ENCODE measurements at places on chromosomes 12 and 14.

DNA sequence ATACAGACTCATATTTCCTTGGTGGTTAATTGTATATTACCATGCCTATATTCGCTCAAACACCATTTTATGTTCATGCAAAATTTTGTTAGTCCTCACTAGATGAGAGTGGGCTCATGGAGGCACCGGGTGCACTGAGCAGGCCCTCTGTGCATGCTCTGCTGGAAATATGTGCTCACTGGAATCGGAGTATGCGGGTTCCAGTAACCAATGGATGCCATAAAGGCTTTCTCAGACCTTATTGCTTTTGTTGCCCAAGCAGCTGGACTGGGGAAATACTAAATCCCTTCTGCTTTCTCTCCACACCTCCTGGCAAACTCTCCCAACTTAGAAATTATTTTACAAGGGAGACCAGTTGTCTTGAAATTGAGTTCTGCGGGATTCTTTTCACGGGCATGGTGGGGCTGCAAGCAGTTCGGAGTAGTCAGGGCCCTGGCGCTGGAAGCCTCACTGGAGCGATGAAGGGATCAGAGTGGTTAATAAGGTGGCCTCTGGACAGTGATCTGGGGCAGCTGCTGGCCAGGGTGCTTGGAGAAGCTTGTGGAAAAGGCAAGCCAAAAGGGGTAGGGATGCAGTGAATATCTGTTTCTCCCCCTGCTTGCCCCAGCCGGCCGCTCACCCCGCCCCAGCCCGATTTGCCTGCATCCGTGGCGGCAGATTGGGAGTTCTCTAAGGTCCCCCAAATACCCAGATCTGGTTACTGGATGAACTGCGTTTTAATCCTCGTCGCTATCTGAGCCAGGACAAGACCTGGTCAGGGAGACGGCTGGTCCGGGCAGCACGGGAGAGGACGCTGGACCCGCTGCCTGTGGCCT is 7.4 kb upstream of the HOXC6 start:
- DNase-seq: no peak

GRCh38 chr12:74781991-74782485 is 244.4 kb downstream of the ATXN7L3B start:
- no peak for DNase-seq

- no peak for DNase-seq
These were observed 83.5 kb downstream of the SLC25A47 start for GRCh38 chr14:100406505-100407131.

DNA sequence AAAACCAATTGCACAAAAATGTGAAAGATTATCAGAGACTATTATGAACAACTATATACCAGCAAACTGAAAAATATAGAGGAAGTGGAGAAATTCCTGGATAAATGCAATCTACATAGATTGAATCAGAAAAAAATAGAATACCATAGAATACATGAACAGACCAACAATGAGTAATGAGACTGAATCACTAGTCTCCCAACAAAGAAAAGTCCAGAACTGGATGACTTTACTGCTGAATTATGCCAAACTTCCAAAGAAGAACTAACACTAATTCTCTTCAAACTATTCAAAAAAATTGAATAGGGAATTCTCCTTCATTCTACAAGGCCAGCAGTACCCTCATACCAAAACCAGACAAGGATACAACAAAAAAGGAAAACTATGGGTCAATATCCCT is 60.6 kb downstream of the GUCY2C start:
- DNase-seq: no peak

DNA sequence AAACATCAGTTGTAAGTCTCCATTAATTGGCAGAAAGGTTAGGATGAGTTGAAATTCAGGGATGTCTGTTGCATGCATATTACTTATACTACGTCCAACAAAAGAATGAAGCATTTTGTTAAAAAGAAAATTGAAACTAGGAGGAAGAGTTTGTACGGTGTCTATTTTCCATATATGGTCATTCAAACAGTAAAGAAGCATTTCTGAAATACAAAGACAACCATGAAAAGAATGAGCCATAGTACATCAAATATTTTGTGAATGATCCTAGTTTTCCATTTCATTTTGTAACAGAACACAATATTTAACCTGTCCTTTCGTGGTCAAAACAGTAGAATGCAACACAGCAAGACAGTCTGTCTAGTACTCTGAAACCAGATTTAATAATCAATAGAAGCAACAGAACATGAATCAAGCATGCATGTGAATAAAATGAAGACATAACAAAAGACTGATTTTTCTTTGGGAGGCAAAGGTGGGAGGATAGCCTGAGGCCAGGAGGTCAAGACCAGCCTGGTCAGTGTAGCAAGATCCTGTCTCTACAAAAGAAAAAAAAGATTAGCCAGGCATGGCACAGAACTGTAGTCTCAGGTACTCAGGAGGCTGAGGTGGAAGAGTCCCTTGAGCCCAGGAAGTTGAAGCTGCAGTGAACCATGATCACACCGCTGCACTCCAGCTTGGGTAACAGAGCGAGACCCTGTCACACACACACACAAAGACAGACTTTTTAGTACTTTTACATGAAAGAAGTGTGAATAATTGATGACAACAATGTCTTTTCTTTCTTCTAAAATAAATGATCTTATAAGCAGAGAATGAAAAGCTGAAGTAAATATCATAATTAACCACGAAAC is 156.0 kb downstream of the LRIG3 start:
- DNase-seq: no peak

Measured in activated gamma-delta T cell (primary cell).